ENCODE measurements at places on chromosomes 12 and 14.

GRCh38 chr12:2284857-2285256 is 232.1 kb downstream of the CACNA1C start:
- no peak for DNase-seq

DNA sequence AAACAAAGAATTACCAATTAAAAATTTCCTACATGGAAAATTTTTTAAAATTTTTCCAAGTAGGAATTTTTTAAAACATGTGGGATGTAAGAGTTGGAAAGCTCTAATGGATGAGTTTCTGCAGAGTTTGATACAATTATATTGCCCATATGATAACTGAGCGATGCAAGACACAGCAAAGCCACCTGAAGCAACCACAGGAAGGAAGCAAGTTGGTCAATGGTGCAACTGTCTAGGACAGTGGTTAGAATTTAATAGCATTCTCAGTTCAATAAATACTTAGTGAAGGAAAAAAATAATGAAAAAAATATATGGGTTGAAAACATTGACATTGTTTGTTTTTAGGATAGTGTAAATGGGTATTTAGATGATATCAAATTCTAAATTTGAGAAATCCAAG is 178.6 kb upstream of the GARIN2 start:
- DNase-seq = no peak

- DNase-seq = no peak
These were observed 80.9 kb downstream of the SLC41A2 start for GRCh38 chr12:104877103-104877705.

DNA sequence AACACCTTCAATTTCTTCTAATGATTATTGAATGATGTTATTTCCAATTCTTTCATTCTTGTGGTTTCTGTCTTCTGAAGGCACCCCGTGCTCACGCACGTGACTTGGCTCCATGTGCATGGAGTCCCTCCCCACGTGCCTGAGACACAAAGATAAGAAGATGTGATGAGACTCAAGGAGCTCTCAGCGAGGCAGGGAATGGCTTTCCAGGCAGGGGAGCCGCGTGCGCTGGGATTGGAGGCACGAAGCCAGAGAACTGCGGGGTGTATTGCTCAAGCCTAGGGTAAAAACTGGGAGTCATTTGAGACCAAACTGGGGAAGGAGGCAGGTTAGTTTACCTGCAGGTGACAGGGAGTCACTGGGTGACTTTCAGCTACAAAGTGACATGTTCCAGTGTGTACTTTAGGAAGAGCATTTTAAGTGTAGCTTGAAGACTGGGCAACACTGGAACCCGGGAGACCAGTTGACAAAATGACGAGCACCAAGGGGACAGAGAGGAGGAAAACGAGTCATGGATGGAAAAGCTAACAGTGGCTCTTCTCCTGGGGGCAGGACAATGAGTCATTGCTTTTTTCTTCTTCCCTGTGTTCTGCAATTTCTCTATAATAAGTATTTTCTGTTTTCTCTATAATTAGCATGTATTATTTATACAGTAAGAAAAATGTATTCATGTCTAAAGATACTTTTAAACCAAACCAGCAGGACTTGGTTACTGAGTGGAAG is 311.7 kb upstream of the FKBP4 start:
- DNase-seq = no peak

DNA sequence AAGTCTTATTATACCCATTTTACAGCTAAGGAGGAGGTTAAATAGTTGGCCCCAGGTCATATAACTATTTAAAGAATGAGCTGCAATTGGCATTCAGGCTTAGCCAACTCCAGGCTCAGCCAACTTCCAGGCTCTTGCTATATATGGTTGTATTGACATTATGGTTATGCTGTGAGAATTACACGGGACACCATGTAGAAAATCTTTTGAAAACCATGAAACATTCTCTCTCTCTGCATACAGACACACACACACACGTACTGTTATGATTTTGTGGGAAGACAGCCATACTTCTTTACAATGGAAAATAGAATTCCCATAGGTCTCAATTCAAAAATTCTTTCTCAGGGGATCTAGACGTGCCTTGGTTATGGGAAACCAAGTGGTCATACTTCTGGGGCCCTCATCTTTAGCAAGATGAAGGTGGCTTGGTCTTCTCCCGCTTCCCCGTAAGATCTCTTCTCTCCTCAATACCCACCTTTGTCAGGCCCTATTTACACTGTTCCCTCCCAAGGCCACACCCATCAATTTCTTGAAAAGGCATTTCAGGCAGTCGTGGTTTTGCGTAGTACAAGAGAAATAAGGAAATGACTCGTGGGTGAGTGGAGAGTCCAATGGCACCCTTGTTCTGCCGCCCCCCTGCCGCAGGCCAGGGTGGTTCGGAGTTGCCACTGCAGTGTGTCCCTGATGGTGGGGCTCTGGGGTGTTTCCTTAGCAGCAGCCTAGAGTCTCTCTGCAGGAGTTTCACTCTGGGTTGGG is 10.0 kb upstream of the GPRC5A start:
- no peak for DNase-seq

DNA sequence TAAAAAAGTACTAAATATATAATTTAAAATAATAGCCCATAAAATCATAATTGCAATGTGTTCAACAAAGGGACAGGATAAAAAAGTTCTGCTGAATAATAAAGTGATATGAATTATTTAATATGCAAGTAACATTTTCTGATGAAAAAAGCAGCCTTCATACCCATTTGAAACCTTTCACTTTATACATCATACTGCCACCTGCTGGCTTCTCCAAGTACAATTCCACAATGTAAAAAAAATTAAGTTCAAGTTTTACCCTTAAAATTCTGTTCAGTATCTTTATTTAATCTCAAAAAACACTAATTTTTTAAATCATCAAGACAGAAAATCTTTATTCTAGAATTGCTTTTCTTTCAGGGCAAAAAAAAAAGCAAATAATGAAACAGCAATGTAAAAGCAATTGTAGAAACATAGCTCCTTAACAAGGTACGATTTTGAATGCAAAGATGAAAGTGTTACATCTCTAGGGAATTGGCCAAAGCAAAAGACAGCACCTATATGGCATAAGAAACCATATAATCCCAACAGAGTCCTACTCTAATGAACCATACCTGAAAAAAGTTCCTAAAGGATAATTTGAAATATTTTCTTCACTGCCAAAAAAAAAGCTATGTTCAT is 15.0 kb downstream of the MDM1 start:
- peak; percentile 9 for DNase-seq

GRCh38 chr12:106914796-106915634 is 40.7 kb upstream of the TMEM263 start:
- no peak for DNase-seq

GRCh38 chr12:50013361-50014147 is 11.7 kb downstream of the RACGAP1 start:
- DNase-seq = no peak

GRCh38 chr12:49846032-49846431 is 3.1 kb upstream of the BCDIN3D start:
- no peak for DNase-seq

DNA sequence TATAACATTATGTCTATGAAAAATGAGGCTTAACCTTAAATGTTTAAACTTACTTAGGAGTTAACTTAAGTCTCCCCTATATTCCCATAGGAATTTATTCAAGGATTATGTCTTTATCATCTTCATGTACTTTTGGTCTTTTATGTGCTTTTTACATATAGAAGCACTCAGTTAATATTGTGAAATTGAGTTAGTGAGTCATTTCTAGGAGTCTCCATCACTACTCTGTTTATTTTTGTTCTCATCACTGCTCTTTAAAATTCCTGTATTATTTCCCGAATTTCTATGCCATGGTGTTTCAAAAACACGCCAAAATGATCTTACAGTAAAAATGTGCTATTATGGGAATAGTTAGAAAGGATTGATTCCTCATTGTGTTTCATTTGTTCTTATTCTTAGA is 31.6 kb downstream of the TBC1D15 start:
- no peak for DNase-seq

- no peak for DNase-seq
These were observed 10.8 kb downstream of the FAM222A start for GRCh38 chr12:109724321-109724892.

DNA sequence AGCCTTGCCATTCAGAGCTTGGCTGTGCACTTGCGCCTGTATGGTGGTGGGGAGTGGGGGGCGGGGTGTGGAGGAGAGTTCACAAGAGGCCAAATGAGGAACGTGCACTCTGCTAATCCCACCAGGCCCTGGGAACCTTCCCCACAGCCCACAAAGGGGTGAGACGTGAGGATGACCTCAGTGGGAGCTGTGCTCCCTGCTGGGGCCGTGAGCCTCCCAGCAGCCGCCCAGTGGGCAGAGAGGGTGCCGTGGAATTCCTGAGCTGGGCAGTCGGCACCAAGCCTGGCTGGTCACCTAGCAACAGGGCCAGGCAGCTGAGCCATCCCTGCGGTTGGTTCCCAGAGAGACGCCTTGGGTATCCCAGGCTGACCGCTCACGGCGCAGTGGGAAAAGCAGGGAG is 53.7 kb downstream of the CCNK start:
- DNase-seq = no peak

DNA sequence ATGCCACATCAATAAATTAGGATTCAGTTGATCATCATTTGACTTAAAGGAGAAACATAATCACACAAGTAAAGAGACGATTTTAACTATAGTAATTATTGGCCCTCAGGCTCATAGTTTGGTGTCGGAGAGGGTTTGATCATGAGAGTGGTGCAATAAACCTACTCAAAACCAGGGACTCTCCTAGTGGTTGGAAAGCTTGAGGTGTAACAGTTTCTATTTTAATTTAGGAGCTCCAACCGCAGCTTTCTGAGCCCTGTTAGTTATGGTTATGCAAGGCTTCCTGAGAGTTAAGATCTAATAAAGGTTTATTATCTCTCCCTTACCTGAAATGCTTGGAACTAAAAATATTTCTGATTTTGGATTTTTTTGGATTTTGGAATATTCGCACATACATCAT is 36.4 kb downstream of the TMTC2 start:
- no peak for DNase-seq

DNA sequence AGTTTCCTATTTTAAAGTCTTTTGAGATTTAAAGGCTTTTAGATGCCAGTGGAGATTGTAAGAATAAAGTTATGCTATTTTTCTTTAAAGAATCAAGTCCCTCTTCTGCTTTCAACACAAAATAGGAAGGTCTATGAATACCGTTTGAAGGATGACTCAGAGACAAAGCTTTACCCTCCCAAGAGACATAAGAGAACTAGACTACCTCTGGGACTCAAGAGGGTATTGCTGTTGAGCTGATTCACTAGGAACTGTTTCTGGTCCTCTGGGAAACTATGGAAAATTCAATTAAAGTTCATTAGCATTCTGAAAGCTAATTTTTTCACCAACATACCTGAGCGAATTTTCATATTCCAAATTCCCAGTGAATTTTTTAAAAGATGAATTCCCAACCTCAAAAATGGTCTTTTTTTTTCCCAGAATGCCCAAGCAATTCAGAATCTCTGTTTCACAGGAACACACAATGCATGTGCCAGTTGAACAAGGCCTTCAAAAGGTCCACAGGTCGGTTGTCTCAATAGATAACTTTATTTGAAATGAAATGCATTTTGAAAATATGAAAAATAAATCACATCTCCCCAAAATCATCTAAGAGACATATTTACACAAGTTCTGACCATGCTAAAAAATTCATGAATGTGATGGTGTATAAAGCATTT is 6.5 kb downstream of the PHLDA1 start:
- no peak for DNase-seq

GRCh38 chr12:93186131-93186530 is 191.6 kb upstream of the NUDT4 start:
- no peak for DNase-seq

GRCh38 chr14:62710811-62711210 is 334.4 kb downstream of the KCNH5 start:
- no peak for DNase-seq

DNA sequence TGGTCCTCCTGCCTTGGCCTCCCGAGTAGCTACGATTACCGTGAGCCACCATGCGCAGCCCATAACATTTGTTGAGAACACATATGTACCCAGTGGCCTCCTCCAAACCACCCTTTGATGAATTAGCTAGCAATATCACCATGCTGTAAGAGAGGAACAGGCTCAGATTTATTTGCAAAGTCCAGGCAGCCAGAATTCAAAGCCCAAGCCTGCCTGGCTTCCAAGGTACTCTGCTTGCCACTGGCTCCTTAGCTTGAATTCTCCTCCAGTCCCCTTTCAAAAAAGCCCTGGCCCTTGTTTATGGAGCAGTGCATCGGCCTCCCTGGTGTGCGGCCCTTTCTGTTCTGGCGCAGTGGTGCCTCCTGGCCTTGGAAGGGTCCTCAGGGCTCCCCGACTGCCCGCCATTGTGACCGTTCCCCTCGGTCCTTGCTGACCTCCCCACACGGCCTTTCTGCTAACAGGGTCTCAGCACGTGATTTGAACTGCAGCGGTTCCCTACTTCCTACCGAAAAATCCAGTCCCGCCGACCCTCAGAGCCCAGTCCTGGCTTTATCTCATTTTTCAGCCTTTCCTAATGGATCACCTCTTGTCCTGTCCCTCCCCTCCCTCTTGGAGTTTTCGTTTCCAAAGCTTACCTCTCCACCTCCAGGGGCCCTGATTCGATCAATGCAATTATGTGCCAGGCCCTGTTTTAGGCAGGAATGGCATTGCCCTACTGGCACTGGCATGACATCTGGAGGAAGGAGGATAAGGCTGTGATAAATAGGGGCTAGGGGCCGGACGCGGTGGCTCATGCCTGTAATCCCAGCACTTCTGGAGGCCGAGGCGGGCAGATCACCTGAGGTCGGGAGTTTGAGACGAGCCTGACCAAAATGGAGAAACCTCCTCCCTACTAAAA is 22.0 kb downstream of the SLC25A29 start:
- no peak for DNase-seq

DNA sequence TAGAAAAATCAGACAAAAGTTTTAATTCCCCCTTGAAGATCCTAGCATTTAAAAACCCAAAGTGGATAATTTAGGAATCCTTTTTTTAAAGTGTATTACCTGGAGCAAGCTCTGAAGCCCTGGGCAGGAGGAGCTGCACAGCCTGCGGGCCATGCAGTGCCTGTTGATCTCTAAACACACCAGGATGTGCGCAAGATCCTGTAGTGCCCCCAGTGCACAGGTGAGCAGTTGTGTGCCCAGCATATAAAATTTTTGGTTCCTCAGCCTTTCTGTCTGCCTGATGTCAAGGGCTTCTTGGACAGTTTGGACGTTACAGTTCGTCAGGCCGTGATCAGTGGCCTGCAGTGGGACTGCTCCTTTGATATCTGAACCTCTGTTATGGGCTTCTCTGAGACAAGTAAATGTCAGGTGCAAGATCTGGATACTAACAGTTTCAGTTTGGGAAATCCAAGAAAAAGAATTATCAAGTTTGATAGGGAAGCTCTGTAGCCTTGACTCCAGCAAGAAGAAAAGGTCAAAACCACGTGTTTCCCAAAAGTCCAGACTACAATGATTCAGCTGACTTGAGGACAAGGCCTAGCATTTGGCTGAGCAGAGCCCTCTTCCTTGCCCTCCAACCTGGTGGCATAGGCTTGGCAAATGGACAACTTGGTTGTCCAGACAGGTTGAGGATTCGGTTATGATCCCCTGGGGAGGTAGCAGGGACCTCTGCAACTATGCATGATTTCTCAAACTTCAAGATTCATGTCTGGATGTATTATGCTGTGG is 1.0 kb downstream of the ATXN7L3B start:
- DNase-seq = peak; percentile 11

DNA sequence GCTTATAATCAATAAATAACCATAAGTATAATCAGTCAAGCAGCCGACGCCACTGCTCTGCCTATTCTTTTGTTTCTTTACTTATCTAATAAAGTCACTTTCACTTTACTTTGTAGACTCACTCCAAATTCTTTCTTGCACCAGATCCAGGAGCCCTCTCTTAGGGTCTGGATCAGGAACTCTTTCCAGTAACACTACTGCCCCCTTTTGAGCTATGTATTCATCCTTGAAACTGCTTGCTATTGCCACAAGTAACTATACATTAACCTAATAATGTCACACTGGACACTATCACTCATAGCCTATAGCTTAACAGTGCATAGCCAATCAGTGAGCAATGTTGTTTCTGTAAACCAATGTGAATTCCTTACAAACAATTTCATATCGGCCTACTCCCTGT is 2.8 kb upstream of the NID2 start:
- no peak for DNase-seq
